Psoas muscle (tissue), 8 donors: ENCODE measurements at places on chromosomes 11 and 22. TPM values are rescaled to one million over a fixed set of nuclear protein-coding genes. Genes with fewer than 3 reads are reported as not detected.
A peak's percentile ranks its signal among the peaks of the same experiment; 100 is the strongest.

Gene ANO1
- 11.3 TPM for total RNA-seq

Gene MYOD1
- 45.6 TPM for total RNA-seq

Gene IPO7
- total RNA-seq = 222 TPM

Gene SNU13
- total RNA-seq = 238 TPM

Gene DERL3
- total RNA-seq = 0.54 TPM

Gene TBX1
- 82.5 TPM for total RNA-seq

Gene TSPAN18
- total RNA-seq = 9.5 TPM

Gene MLC1
- not detected for total RNA-seq

DNA sequence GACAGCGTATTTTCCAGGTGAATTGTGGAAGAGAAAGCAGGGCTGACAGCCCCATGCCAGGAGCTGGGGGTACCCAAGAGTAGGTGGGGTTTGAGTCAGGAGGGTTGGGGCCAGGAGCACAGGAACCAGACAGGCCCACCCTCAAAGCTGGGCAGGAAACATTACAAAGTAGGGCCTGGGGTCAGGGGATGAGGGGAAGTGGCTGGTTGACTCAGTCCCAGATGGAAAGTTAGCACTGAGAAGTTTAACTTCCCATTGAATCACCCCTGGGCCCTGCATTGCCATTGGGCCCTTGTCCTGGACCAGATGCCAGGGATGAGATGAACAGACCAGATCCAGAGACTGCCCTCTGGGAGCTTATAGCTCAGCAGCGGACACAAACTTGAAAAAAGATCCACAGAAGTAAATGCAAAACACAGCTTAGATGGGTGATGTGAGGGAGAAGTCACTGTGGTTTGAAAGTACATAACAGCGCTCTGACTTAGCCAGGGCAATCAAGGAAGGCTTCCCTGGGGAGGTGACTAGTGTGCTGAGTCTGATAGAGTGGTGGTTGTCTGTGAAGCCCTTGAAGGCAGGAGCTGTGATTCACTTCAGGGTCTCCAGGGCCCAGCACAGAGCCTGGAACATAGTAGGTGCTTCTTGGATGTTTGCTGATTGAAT lies 2.2 kb downstream of the MAFF start:
- peak overlapping the region; percentile 95 for H3K27ac ChIP-seq
- no peak for DNase-seq
- peaks cover 22% of the 10 kb centered on the region for H3K4me1 ChIP-seq
- no peaks in the 10 kb centered on the region for H3K27me3 ChIP-seq
- H3K4me3 ChIP-seq = peak overlapping the region; percentile 72

GRCh38 chr22:35893698-35894097 lies 134.9 kb downstream of the RBFOX2 start:
- DNase-seq = no peak
- no peaks in the 10 kb centered on the region for H3K27me3 ChIP-seq
- H3K27ac ChIP-seq = peak overlapping the region; percentile 89
- H3K4me3 ChIP-seq = peak overlapping the region; percentile 65
- peaks cover 58% of the 10 kb centered on the region for H3K4me1 ChIP-seq

GRCh38 chr22:37088750-37089408 lies 20.6 kb downstream of the TMPRSS6 start:
- no peaks in the 10 kb centered on the region for H3K4me1 ChIP-seq
- no peak overlapping the region for H3K27ac ChIP-seq
- H3K4me3 ChIP-seq = no peak overlapping the region
- peaks cover 6% of the 10 kb centered on the region for H3K27me3 ChIP-seq

DNA sequence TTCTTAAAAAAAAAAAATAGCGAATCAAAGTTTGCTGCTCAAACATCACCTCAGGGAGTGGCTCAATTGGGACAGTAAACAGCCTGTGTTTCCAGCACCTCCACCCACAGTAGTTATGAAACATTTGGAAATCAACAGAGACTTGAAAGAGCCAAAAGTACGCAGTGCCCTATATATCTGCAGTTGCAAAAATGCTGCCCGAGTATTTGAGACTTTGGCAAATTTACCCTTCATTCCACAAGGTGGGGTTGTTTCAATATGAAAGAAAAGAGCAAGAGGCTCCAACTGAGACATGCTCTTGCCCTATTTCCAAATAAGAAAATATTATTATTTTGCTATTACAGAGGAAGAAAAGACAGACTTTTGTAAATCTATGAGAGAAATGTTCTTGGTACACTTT lies 851.1 kb upstream of the RAG2 start:
- no peak overlapping the region for H3K27ac ChIP-seq
- H3K27me3 ChIP-seq = no peaks in the 10 kb centered on the region
- no peaks in the 10 kb centered on the region for H3K4me1 ChIP-seq
- no peak overlapping the region for H3K4me3 ChIP-seq
- DNase-seq = no peak

- no peak for DNase-seq
- no peaks in the 10 kb centered on the region for H3K27me3 ChIP-seq
- H3K27ac ChIP-seq = no peak overlapping the region
- no peak overlapping the region for H3K4me3 ChIP-seq
- no peaks in the 10 kb centered on the region for H3K36me3 ChIP-seq
Measured at GRCh38 chr11:44539971-44540370, 25.5 kb upstream of the CD82 start.

DNA sequence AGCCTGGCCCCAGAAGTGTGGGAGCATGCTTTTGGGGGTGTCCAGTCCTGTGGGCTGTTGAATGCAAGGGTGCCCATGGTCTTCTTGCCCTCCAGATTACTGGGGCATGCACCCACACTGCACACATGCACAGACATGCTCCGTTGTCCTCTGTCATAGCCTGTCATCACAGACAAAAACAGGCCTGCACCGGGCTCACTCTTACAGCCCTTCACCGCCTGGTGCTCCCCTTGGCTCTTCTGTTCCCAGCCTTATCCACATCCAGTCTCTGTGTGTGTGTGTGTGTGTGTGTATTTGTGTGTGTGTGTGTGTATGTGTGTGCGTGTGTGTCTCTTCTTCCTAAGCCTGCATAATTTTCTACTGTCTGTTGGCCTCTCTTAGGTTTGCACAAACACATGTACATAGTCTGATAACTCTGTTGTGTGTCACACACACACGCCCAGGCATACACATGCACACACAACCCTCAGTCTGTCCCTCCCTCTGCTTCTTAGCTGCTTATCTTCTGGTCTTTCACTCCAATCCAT lies 23.4 kb upstream of the NECTIN1 start:
- DNase-seq = no peak
- peaks cover 7% of the 10 kb centered on the region for H3K27me3 ChIP-seq
- H3K36me3 ChIP-seq = no peaks in the 10 kb centered on the region
- no peak overlapping the region for H3K4me3 ChIP-seq
- H3K27ac ChIP-seq = no peak overlapping the region

DNA sequence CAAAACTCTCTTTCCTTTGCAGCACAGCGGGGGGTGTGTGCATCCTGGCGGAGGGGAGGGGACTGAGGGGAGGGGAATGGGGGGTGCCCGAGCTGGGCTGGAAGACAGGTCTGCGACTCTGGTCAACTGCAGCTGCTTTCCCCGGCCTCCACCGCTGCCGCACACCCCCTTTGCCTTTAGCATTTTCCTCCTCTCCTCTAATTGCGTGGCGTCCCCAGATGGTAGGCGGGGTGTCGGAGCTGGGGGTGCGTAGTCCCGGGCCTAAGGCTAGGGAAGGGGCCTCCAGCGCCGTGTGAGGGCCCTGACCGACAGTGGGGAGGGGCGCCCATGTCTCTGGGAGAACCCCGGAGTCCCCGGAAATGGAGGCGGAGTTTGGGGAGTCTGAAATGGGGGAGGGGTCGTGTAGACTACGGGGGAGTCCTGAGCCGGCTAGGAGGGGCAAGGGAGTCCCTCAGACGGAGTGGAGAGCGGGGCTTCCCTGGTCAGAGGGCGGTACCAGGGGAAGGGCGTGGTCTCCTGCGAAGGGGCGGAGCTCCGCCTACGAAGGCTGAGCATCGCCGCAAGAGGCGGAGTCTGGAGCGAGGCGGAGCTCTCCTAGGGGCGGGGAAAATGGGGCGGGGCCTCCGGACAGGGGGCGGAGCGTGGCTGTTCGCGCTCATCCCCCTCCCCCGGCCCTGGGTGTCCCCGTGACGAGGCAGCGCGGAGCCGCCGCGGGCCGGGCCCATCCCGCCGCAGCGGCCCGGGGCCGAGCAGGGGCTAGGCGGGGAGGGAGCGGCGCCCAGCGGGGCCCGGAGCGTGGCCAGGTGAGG lies at the start of gene PELI3:
Gene PELI3, plus strand, starts transcription at position 681 of the 809 bp plus-strand sequence. CDS start 1,224 bp downstream, outside the sequence.
- H3K4me1 ChIP-seq = peaks cover 3% of the 10 kb centered on the region
- no peaks in the 10 kb centered on the region for H3K36me3 ChIP-seq
- peak within 1 kb of the TSS; percentile 69 for H3K27ac ChIP-seq
- DNase-seq = peak; percentile 91
- peak within 1 kb of the TSS; percentile 77 for H3K4me3 ChIP-seq

DNA sequence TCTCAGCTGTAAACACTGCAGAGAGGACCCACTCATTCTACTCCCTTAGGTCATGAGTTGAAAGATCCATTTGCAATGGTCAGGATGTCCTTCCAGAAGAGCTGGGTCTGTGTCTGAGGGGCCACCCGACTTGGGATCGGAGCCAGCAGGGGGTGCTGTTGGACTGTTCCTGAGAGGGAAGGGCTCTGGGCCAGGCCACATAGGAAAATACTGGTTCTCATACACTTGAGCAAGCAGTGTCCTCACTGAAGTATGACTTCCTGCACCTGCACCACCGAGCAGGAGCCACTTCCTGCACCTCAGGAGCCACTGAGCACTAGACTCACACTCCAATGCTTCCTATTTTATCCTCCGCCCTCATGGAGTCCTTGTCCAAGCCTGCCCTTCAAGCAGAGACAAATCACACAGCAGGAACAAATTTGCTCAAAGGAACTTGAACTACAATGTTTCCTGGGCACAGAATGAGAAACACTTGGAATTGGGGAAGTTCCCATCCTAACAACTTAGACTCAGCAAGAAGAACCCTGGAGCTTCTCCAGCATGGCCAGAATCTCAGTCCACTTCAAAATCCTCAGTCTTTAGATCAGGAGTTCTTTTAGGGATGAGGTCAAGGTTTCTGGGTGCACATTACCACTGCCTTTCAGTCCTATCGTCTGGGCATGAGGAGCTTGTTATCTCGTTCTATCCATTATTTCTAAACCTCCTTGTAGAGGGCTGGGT lies 36.6 kb upstream of the VPREB1 start:
- peak; percentile 64 for DNase-seq
- no peaks in the 10 kb centered on the region for H3K4me1 ChIP-seq
- no peaks in the 10 kb centered on the region for H3K36me3 ChIP-seq
- H3K27me3 ChIP-seq = peaks cover 3% of the 10 kb centered on the region
- H3K27ac ChIP-seq = no peak overlapping the region

DNA sequence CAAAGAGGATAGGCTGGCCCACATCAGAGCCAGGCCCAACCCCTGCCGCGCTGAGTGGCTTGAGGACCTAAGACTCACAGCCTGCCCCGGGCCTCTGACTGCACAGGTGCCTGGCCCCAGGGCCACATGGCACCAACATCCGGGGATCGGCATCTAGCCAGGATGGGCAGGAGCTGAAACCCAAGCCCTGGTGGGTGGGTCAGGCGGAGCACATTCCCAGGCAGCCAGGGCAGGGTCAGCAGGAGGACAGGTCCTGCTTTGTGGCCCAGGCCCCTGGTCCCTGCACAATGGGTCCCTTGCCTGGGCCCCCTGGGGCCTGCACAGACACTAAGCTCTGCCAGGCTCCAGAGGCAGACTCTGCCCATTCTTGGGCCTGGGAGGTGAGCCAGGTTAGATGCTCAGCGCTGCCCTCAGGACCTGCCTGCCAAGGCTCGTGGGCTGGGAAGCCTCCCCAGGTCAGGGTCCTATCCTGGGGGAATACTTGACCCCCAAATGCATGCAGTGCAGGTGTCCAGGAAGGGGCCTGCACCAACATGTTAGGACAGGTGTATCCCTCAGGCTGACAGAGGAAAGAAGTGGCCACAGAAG lies 33.5 kb downstream of the ARVCF start:
- DNase-seq = peak; percentile 89
- H3K4me3 ChIP-seq = no peak overlapping the region
- peaks cover 59% of the 10 kb centered on the region for H3K4me1 ChIP-seq
- peaks cover 31% of the 10 kb centered on the region for H3K36me3 ChIP-seq
- no peaks in the 10 kb centered on the region for H3K27me3 ChIP-seq

- H3K27me3 ChIP-seq = no peaks in the 10 kb centered on the region
- no peak overlapping the region for H3K4me3 ChIP-seq
- no peak for DNase-seq
- no peak overlapping the region for H3K27ac ChIP-seq
- no peaks in the 10 kb centered on the region for H3K36me3 ChIP-seq
Measured at GRCh38 chr11:60530454-60531100, 15.4 kb downstream of the MS4A13 start.

- H3K4me3 ChIP-seq = no peak overlapping the region
- no peak overlapping the region for H3K27ac ChIP-seq
- H3K36me3 ChIP-seq = no peaks in the 10 kb centered on the region
- H3K27me3 ChIP-seq = peaks cover 3% of the 10 kb centered on the region
Measured at GRCh38 chr11:121648306-121648705, 195.5 kb upstream of the SORL1-AS1 start.

DNA sequence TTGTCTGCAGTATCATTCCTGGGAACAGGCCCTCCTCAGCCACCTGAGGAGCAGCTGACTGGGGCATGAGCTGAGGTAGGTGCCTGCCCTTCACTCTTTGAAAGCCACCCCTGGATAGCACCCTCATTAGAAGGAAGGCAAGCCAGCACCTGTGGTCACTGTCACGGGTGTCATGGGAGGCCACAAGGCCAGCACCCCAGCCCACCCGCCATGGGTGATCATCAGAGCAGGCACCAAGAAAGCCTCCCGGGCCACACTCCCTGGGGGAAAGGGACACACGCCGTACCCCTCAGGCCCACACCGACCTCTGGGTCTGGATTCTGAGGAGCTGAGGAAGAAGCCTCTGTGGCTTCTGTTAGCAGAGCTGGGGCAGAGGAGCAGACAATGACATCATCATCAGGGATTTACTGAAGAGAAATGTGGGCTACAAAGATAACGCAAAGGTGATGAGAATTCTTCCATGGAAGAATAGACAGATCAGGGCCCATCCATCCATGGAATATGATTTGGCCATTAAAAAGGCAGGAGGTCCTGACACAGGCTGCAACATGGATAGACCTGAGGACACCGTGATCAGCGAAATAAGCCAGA lies 16.7 kb upstream of the NAP1L4 start:
- DNase-seq = no peak
- no peaks in the 10 kb centered on the region for H3K4me1 ChIP-seq
- no peaks in the 10 kb centered on the region for H3K27me3 ChIP-seq
- no peak overlapping the region for H3K27ac ChIP-seq
- no peak overlapping the region for H3K4me3 ChIP-seq
- peaks cover 6% of the 10 kb centered on the region for H3K36me3 ChIP-seq

DNA sequence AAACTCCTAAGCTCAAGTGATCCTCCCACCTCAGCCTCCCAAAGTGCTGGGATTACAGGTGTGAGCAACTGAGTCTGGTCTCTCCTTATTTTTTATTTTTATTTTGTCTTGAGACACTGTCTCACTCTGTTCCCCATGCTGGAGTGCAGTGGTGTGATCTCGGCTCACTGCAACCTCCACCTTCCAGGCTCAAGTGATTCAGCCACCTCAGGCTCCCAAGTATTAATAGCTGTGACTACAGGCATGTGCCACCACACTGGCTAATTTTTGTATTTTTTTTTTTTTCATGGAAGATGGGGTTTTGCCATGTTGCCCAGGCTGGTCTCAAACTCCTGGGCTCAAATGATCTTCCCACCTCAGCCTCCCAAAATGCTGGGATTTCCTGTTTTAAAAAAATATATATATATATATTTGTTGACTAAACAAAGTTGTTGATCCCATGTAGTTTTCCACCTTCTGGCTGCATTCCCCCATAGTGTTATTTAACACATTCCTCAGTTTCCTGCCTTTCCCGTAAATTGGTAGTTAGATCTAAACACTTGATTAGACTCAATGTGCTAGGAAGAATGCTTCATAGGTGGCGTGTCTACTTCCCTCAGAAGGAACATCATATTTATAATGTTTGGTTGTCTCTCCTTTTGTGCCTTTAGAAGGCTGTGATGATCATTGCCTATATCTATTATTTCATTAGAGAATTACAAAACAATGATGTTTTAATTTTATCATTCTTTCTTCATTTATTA lies 38.8 kb downstream of the LRRC32 start:
- peak overlapping the region; percentile 84 for H3K27ac ChIP-seq
- no peak for DNase-seq
- H3K4me3 ChIP-seq = no peak overlapping the region
- no peaks in the 10 kb centered on the region for H3K36me3 ChIP-seq
- no peaks in the 10 kb centered on the region for H3K27me3 ChIP-seq
